ENCODE measurements at places on chromosomes 1 and 21.

- peak; percentile 90 for DNase-seq
Observed at GRCh38 chr1:210597555-210598134, 268.9 kb downstream of the HHAT start.

GRCh38 chr1:12184008-12184681 lies 17.4 kb downstream of the TNFRSF1B start:
- DNase-seq: peak; percentile 1

- DNase-seq: no peak
Observed at GRCh38 chr1:212119397-212119837, 83.9 kb downstream of the DTL start.

DNA sequence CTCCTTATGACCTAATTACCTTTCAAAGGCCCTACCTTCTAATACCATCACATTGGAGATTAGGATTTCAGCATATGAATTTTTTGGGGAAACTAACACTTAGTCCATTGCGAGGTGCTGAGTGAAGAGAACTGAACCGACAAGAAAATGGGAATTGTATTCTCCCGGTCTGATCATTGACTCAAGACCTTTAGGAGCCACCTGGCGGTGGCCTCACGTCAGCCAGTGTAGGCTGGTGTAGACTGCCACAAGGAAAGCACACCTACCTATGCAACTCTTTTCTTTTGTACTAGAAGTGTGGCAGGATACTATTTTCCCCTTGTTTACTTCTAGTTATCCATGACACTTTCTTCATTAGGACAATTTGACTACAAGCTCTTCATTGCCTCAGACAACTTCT lies 333.5 kb upstream of the B3GALT2 start:
- DNase-seq: no peak

DNA sequence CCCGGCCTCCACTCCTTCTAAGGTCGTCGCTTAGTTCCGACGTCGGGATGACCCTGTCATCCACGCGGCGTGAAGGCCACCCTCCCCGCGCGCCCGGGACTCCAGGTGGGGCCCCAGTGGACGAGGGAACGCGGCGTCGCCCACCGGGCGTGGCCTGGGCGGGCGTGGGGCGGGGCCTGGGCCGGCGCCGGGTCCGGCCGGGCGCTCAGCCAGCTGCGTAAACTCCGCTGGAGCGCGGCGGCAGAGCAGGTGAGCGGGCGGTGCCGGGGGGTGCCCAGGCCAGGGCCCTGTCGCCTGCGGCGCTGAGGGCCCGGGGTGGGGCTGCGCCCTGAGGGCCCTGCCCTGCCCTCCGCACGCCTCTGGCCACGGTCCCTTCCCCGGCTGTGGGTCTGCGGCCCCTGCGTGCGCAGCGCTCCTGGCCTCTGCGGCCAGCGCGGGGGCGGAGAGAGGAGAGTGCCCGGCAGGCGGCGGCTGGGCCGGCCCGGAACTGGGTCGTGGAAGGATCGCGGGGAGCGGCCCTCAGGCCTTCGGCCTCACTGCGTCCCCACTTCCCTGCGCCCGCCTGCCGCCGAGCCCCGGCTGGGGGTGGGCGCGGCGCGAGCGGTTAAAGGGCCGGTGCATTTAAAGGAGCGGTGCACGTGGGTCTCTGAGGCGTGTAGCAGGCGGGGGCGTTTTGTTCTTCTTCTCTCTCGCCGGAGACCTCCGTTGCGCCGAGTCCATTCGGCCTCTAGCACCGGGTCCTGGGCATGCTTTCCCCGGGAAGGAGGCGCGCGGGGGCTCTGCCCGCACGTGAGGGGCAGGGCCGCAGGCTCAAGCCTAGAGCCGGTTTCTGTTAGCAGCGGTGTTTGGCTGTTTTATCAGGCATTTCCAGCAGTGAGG lies at the start of gene PSEN2:
TSS of gene PSEN2 (plus strand) at position 216 of the 879 bp plus-strand sequence. CDS start 11,292 bp downstream, outside the sequence.
- peak; percentile 76 for DNase-seq

DNA sequence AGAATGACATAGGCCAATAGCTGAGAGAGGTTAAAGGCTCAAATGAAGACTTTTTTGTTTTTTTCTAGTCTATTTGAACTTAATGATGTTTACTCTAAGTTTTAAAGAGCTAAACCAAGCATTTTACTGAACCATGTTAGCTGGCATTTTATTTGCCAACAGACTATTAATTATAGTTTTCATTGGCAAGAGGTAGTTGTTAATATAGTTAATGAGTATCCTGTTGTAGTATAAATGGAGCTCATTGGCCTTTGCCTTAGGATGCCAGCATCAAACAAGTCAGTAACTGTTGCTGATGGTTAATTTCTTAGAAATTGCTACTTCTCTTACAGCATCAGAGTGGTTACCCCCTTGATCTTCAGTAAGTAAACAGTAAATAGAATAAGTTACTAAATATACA lies 339.0 kb upstream of the B3GALT2 start:
- DNase-seq: no peak

DNA sequence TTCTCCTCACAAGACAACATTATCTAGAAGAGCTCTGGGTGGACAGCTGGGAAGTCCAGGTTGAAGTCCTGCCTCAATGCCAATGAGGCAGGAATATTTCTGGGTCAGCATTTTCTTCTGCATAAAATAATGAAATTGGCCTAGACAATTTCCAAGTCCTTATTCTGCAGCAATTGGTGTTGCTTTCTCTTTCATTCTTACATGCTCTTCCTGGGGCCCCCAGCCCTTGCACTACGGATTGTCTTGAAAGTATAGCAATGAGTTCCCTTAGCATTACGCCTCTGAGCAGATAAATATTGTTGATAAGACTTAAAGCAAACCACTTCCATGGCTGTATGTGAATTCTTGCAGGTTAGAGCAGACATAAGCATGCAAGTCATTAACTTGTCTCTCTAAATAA lies 188.5 kb downstream of the TGFBR3 start:
- no peak for DNase-seq
